Activated CD4-positive, alpha-beta memory T cell treated with anti-CD3 and anti-CD28 coated beads for 36 hours (primary cell): ENCODE measurements at places on chromosomes 7 and 10.

DNA sequence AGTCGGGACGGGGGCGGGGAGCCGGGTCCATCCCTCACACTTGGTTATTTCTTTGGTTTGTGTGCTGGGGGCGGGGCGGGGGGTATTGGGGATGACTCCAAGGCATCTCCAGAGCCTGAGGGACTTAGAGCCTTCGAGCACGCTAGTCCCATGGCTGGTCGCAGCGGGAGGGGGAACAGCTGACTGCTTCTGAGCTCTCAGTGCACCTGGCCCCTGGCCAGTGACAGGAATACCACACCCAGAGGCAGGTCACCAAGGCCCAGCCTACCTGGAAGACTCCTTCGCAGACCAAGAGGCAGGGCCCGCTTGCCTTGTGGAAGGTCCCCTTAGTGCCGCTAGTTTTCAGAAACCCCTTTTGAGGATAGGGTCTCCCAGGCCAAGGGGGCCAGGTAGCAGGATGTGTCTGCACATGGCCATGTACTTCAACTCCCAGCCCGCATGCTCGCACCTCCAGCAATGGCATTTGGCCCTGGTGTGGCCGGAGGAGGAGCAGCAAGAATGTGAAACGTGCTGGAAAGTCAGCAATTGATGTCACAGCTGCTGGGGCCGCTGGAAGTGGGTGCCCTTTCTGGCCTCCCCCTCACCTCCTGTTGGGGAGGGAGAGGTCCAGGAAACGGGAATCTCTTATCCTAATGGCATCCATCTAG lies 40.3 kb downstream of the AGAP3 start:
- H3K27ac ChIP-seq = no peak overlapping the region
- H3K27me3 ChIP-seq = no peaks in the 10 kb centered on the region
- H3K4me3 ChIP-seq = no peak overlapping the region
- no peak for DNase-seq
- no peaks in the 10 kb centered on the region for H3K4me1 ChIP-seq
- peaks cover 16% of the 10 kb centered on the region for H3K36me3 ChIP-seq

- peaks cover 32% of the 10 kb centered on the region for H3K4me1 ChIP-seq
- no peak overlapping the region for H3K4me3 ChIP-seq
- no peaks in the 10 kb centered on the region for H3K27me3 ChIP-seq
- no peaks in the 10 kb centered on the region for H3K36me3 ChIP-seq
- no peak for DNase-seq
Observed at GRCh38 chr7:151837285-151838042, 39.5 kb downstream of the PRKAG2 start.

- no peaks in the 10 kb centered on the region for H3K27me3 ChIP-seq
- peak overlapping the region; percentile 98 for H3K27ac ChIP-seq
- H3K4me1 ChIP-seq = peaks cover 92% of the 10 kb centered on the region
Observed at GRCh38 chr10:6047847-6048246, 14.3 kb downstream of the IL2RA start.

GRCh38 chr7:15303357-15303756 lies 258.5 kb downstream of the AGMO start:
- H3K27ac ChIP-seq = no peak overlapping the region
- no peaks in the 10 kb centered on the region for H3K36me3 ChIP-seq
- no peaks in the 10 kb centered on the region for H3K27me3 ChIP-seq

DNA sequence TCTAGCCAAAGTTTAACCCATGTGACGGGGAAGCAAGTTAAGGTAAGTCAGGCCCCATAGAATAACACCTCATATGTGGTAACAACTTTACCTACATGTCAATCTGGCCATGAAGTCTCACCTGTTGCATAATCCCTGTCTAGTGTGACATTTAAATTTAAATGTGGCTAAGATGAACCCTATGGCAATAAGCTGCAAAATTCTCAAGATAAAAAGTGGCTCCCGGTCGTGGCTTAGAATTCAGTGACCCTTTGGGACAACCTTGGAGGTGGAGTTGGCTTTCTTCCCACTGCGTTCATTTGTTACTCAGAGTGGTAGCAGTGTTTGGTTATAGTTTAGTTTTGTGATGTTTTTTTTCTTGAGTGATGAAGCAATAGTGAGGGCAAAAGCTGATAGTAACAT lies 90.6 kb downstream of the ARID5B start:
- H3K36me3 ChIP-seq = peaks cover 46% of the 10 kb centered on the region
- peak overlapping the region; percentile 99 for H3K27ac ChIP-seq
- DNase-seq = peak; percentile 45
- H3K4me1 ChIP-seq = peaks cover 91% of the 10 kb centered on the region

DNA sequence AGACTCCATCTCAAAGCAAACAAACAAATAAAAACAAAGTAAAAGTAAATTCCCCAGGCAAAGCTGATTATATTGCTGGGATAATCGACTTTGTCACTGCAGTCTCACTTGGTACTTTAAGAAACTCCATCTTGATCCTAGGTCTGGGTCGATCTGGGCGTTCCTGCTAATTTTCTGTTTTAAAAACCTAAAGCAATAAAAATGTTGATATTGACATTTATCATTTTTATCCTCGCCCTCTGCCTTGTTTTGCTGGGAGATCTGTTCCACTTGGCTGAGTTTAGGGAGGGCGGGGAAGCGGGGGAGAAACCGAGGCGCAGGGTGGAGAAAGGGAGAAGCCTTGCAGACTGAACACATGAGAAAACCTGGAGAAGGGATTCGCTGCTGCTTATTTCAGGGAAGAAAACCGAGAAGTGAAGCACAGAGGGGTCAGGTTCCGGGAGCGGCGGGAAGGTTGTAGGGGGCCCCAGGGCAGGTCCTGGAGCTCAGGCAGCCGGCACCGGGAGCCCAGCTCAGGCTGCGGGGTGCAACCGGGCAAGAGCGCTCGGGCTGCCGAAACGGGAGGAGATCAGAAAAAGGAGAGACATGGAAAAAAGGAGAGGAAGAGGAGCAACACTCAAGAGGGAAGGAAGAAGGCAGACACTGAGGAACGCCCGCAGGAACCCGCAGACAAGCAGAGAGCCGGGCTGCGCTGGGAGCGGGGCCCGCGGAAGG lies 27.3 kb upstream of the KMT2C start:
- peak overlapping the region; percentile 45 for H3K27ac ChIP-seq
- no peaks in the 10 kb centered on the region for H3K27me3 ChIP-seq
- H3K4me3 ChIP-seq = peak overlapping the region; percentile 91
- H3K4me1 ChIP-seq = peaks cover 6% of the 10 kb centered on the region
- DNase-seq = no peak
